ENCODE measurements at places on chromosomes 2 and 18. TPM values are rescaled to one million over a fixed set of nuclear protein-coding genes. Genes with fewer than 3 reads are reported as not detected.

Gene IL36G
- 0.59 TPM for total RNA-seq

DNA sequence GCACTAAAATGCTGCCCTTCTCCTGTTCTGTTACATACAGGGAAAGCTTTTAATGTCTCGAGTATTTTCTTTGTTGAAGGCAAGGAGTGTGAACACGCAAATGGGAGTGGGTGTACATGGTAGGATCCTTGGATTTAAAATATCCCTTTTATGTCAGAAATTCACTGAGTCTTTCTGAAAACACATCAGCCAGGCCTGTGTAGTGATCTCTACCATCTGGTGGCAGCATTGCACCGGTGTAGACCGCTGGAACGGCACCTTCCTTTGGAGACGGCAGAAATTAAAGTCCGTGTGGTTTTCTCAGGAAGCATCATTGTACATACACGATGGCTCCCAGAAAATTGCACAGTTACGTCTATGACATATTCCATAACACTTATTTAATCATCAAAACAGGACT lies 515.8 kb downstream of the GALR1 start:
- no peaks in the 10 kb centered on the region for H3K36me3 ChIP-seq
- H3K27ac ChIP-seq, result no peak overlapping the region
- H3K4me1 ChIP-seq, result peaks cover 24% of the 10 kb centered on the region
- no peaks in the 10 kb centered on the region for H3K27me3 ChIP-seq
- H3K4me3 ChIP-seq, result no peak overlapping the region

DNA sequence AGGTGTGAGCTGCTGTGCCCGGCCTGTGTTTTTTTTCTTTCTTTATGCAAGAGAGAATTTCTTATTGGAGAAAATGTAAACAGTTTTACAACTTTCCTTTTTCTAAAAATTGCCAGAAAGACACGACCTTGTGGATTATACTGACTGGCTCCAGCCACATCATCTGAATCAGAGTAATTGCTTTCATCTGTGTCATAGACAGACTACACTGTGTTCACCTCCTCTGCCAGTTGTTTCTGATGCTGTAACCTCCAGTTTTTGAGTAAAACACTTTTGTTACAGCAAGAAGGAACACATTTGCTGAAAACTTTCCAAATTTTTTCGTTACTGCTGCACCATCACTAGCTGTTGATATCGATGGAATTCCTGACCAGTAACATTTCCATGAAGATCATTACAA lies 43.9 kb upstream of the PLEKHM3 start:
- no peaks in the 10 kb centered on the region for H3K27me3 ChIP-seq
- H3K4me3 ChIP-seq, result no peak overlapping the region
- H3K4me1 ChIP-seq, result no peaks in the 10 kb centered on the region

GRCh38 chr18:24999650-25000267 lies 352.2 kb downstream of the ZNF521 start:
- no peaks in the 10 kb centered on the region for H3K4me1 ChIP-seq
- no peaks in the 10 kb centered on the region for H3K36me3 ChIP-seq
- no peak overlapping the region for H3K27ac ChIP-seq
- no peaks in the 10 kb centered on the region for H3K27me3 ChIP-seq
- no peak for DNase-seq

DNA sequence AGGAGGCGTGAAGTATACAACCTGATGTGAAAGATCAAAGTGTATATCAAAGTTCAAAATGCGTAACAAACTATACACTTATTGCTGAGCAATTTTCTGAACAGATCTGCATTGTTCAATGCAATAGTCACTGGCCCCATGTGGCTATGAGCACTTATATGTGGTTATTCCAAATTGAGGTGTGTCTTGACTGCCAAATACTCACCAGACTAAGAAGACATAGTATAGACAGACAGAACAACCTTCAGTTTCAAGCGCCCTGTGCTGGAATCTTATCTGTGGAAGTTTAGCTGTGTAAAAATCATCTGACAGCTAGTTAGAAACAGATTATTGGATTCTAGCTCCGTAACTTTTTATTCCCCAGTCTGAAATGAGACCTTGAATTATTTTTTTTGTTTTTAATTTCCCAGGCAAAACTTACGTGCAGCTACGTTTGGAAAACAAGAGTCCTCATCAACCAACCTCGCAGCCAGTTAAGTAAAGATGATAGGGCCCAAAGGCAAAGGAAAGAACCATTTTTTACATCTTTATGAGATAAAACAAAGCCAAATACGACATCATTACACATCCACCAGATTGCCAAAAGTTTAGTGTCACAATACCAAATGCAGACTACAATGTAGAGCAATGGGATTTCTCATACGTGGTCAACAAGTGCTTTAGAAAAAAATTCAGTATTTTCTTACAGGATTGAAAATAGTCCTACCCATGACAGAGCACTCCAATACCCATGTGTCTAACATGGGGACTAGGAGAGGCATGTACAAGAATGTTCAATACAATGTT lies 37.2 kb downstream of the MBOAT2 start:
- H3K27ac ChIP-seq, result no peak overlapping the region
- no peaks in the 10 kb centered on the region for H3K4me1 ChIP-seq
- no peak for DNase-seq
- H3K27me3 ChIP-seq, result no peaks in the 10 kb centered on the region
- H3K36me3 ChIP-seq, result no peaks in the 10 kb centered on the region

Gene ANKRD30B
- total RNA-seq, result not detected

- H3K4me3 ChIP-seq, result no peak overlapping the region
- H3K4me1 ChIP-seq, result no peaks in the 10 kb centered on the region
- no peak overlapping the region for H3K27ac ChIP-seq
- no peaks in the 10 kb centered on the region for H3K27me3 ChIP-seq
- H3K36me3 ChIP-seq, result no peaks in the 10 kb centered on the region
These were observed 447.3 kb downstream of the KCNJ3 start for GRCh38 chr2:155145758-155146229.

GRCh38 chr2:120567128-120567527 lies 168.5 kb upstream of the GLI2 start:
- no peak overlapping the region for H3K27ac ChIP-seq
- H3K4me3 ChIP-seq, result no peak overlapping the region
- H3K4me1 ChIP-seq, result peaks cover 17% of the 10 kb centered on the region
- peaks cover 20% of the 10 kb centered on the region for H3K27me3 ChIP-seq
